Motor neuron (in vitro differentiated cells): ENCODE measurements at places on chromosomes 1 and 21.
A peak's percentile ranks its signal among the peaks of the same experiment; 100 is the strongest.

DNA sequence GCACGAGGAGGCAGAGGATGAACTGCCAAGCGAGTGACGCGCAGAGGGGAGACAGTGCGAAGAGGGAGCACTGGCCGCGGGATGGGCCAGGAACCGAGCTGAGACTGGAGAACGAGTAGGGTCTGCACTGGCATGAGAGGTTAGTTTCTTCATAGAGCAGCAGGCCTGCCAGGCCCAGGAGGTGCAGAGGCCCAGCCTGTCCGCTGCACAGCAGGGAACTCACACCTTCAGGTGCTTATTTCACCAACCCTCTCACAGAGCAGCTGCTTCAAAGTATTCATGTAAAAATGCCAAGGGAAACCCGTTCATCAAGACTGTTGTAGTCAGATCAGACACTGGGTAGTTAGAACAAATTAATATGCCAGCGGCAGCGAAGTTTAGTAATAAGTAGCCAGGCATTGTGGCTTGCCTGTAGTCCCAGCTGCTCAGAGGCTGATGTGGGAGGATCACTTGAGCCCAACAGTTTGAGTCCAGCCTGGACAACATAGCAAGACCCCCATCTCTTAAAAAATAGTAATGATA, 144.5 kb downstream of the SLC45A1 start:
- ATAC-seq: no peak

DNA sequence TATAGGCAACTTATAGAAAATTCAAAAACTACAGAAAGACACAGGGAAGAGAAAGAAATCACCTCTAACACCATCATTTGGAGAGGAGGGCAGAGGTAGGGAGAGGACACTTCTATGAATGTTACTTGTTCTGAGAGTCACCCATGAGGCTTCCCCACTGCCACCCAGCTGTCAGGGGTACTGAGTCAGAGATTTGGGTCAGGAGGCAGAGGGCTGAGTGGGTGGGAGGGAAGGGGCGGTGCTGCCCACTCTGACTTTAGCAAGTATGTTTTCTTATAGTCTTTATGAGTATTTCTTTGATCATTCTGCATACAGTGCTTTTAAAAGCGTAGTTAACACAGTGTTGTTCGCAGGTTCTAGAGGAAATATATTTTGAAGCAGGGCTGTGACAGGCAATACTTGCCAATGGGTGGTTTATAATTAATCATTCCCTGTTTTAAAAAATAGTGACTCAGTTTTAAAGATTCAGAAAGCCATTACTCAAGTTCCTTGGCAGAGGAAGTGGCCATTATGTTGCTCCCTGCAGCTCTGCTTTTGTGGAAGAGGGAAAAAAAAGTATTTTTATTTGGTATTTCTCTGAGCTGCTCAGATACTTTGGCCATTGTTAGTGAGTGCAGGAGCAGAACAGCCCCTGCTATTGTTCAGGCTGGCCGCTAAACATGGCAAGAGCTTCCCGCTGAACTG, 18.3 kb downstream of the IL6R start:
- peak; percentile 36 for ATAC-seq

DNA sequence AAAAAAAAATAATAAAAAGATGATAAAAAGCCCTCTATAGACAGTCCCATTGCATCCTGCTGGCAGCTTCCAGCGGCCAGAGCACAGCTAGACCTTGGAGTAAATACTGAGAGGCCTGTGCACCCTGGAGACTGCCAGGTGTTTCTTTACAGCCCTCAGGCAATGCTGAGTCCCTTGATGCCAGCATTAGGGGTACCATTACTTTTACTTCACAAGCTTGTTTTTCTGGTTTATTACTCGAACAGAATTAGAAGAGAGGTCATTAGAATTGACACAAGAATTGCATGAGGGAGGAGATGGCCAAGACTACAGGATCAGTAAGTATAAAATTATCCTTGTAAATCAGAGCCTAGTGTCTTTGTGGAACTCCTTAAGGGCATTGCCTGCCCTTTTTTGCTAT, 43.6 kb downstream of the AKNAD1 start:
- ATAC-seq: no peak

DNA sequence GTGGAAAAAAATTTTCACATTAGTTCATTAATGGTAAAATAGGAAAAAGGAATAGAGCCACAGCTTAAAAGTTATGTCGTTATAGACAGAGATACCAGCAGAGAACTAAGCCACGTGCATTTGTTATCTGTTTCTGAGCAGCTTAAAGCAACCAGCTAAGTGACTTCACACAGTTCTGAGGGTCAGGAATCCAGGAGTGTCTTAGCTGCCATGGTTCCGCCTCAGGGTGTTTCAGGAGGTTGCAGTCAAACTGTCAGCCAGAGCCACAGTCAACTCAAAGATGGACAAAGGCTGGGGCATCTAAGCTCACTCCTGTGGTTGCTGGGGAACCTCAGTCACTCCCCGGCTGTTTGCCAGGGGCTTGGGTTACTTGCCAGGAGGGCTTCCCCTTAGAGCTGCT, 515.8 kb downstream of the SMYD3 start:
- no peak for ATAC-seq

GRCh38 chr1:11358984-11359383, 86.0 kb downstream of the UBIAD1 start:
- no peak for ATAC-seq

DNA sequence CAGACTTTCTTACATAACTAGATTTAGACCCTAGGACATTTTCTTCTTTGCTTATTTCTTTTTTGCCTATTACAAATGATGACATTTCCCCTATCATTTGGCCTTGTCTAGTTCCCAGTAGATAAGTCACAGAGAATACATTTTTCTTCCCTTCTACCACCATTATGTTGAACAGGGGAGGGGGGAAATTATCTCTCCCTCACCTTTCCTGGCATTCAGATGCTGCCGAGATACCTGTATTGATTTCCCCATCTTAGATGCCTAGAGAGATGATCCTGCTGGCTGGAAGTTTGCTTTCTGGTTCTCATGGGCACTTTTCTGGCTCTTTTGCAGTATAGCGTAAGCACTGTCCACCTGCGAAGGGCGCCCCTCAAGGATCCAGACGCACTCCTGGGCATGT, 5.7 kb downstream of the IPO9 start:
- ATAC-seq: no peak

DNA sequence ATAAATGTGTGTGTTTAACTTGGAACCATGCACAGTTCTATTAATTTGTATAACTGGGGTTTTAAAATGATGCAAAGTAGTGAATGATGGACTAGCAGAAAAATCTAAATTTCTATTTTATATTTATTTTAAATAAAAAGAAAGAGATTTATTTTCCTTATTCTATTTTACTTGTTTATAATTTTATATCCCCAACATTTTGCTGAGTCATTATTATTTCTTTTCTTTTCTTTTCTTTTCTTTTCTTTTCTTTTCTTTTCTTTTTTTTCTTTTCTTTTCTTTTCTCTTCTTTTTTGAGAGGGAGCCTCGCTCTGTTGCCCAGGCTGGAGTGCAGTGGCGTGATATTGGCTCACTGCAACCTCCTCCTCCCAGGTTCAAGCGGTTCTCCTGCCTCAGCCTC, 395.0 kb upstream of the NCAM2 start:
- no peak for ATAC-seq

DNA sequence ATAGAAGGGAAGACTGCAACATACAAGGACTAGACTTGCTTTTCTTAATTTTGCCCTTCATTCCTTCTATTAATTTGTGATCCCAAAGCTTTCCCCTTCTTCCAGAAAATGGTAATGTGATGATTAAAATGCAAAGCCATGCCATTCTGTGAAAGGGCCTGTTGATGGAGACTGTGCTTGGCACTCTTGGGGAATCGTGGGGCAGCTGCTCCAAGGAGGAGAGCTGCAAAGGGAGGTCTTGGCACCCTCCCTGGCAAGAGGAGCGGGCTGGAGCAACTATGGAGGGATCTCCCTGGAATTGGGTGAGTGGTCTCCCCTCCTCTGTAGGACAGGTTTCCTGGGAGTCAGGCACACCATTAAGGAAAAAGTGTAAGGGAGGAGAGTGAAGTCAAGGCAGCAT, 16.6 kb downstream of the CACNA1S start:
- ATAC-seq: no peak

- peak; percentile 64 for ATAC-seq
Measured at GRCh38 chr1:15501208-15502032, 22.6 kb downstream of the CASP9 start.
